ENCODE measurements at places on chromosomes 12 and 14. TPM values are rescaled to one million over a fixed set of nuclear protein-coding genes. Genes with fewer than 3 reads are reported as not detected.

DNA sequence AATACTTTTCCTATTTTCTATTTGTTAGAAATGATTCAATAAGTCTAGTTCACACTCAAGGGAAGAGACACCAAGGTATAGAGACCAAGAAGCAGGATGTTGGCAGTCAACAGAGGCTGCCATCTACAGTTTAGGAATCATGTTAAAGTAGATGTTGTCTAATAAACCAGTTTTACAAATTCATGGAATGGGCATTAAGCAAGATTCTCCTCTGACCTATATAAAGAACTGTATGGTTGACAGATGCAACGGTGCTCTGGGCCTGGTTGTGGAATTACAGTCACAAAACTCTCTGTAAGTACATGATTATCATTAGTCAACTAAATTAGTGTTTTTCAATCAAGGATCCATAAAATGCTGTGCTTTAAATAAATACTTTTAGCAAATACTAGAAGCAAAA lies 475.1 kb downstream of the NAV3 start:
- no peak for DNase-seq

DNA sequence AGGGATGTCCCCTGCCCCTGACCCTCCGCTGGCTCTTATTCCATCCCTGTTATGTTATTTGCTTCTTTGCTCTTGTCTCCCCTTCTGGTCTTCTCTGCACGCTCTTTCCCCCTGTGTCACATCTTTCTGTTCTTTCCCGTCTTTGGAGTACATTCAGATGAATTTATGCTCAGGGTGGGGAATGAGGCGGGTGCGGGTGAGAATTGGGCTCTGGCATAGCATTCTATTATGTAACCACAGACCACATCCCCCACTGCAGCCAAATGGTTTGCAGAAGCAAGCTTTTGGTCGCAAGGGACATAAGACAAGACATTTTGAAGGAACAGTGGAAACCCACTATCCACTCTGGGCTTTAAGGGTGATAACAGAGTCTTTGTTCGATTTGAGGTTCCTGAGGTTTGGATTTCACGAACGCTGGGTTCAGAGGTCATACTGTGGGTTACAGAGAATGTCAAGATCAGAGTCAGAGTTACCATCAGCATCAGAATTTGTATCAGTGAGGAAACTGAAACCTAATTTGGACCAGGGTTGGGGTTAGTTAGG lies 3.8 kb downstream of the ENDOU start:
- no peak for DNase-seq

DNA sequence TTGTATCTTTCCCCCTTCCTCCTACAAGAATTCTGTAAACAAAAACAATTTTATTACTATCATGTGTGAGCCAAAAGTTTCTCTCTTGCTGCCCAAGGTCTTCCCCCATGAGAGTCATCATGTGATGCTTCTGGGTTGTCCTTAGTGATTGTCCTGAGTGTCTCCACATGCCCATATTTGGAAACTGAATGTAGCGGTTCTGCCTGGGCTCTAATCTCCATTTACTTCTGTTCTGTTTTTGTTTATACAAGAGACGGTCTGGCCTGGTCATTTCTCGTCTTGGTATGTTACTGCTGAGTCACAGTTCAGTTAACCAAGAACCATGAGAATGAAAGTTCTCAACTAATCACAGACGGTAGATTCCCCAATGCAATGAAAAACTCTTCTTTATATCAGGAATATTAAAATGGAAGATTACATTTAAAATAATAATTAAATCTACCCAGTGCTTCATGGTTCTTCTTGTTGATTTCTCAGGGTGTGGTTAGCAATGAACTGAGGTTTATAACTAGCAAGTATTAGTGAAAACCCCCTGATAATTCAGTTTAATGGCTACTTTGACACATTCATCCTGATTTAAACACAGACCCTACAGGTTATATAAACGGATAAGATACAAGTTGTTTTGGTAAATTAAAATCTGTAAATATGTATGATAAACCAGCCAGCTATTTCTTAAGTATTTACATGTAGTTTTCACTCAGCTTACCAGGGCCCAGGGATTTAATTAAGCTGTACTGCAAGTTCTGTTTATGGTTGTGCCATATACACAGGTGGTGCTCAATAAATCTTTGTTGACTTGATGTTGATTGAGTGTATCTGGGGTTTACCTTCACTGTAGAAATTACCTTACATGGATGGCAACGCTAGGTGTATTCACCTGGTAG lies 81.1 kb downstream of the PELI2 start:
- DNase-seq: no peak

GRCh38 chr12:1595026-1595561 lies 713 bp upstream of the FBXL14 start:
- DNase-seq: no peak

GRCh38 chr12:59304077-59304721 lies 291.6 kb upstream of the SLC16A7 start:
- no peak for DNase-seq

DNA sequence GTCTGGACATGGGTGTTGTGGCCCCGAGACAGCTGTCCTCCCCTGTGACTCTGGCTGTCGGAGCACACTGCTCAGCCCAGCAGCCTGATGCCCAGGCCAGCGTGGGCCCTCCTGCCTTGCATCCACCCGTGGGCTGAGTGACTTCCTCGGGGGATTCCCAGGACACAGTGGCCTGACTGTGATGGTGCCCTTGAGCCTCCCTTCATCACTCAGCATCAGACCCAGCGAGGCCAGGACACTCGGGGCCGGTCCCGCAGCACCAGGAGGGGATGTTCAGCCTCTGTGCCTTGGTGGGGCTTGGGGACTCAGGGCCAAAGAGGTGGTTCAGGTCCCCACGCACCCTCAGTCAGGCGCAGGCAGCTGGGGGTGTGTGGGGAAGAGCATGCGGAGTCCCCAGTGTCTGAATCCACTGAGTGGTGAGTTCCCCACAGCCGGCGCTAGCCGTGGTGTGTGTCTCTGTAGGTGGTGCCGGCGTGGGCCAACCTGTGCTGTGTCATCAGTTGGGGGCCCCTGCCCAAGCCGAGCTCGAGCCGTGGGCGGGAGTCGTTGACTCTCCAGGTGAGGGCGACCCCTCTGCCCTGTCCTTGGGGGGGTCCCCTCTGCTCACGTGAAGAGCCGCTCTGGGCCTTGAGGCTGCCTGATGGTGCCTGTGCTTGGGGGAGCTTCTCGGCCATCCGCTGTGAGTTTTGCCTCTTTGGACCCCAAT lies 185.8 kb downstream of the ADGRD1 start:
- DNase-seq: no peak

GRCh38 chr14:81516986-81517797 lies 16.5 kb downstream of the SEL1L start:
- no peak for DNase-seq

GRCh38 chr12:30794591-30795409 lies 40.0 kb upstream of the CAPRIN2 start:
- no peak for DNase-seq

The KIF26A gene
- polyA plus RNA-seq: 18.3 TPM

The PLCZ1 gene
- polyA plus RNA-seq: 3.0 TPM
